Kidney glomerular epithelial cell (primary cell): ENCODE measurements at places on chromosomes 3 and 15.

- no peak for DNase-seq
Measured at GRCh38 chr3:43012174-43012573, 33.1 kb downstream of the GASK1A start.

DNA sequence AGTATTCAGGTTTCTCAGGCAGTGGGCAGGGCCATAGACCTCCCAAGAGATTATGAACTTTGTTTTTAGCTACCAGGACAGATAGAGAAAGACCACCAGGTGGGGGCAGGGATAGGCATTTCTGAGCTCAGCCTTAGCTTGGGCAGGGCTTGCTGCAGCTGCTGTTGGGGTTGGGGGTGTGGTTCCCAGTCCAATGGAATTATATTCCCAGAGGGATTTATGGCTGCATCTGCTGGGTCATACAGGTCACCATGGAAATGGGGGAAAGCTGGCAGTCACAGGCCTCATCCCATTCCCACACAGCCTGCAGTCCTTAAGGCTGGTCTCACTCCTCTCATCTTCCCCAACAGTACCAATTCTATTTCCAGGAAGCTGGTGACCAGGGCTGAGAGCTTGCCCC, 144.6 kb upstream of the ZPLD1 start:
- DNase-seq: no peak

- no peak for DNase-seq
Measured at GRCh38 chr3:152618529-152618928, 216.4 kb upstream of the P2RY1 start.

DNA sequence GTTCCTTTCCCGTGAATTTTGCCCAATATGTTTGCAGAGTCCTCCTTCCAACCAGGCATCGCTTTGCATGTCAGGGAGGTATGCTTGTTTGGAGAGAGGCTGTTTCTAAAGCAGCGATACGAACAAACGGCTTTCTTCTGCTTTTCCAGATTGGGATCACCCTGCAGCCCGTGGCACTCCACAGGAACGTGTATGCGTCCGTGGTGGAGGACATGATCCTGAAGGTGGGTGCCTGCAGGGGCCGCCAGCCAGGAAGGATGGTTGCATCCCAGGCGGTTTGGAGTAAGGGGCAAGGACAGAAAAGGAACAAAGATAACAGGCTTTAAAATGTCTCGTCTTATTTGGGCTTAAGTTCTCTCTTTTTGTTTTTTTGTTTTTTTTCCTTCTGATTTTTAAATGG, 17.5 kb downstream of the MAP6D1 start:
- no peak for DNase-seq

DNA sequence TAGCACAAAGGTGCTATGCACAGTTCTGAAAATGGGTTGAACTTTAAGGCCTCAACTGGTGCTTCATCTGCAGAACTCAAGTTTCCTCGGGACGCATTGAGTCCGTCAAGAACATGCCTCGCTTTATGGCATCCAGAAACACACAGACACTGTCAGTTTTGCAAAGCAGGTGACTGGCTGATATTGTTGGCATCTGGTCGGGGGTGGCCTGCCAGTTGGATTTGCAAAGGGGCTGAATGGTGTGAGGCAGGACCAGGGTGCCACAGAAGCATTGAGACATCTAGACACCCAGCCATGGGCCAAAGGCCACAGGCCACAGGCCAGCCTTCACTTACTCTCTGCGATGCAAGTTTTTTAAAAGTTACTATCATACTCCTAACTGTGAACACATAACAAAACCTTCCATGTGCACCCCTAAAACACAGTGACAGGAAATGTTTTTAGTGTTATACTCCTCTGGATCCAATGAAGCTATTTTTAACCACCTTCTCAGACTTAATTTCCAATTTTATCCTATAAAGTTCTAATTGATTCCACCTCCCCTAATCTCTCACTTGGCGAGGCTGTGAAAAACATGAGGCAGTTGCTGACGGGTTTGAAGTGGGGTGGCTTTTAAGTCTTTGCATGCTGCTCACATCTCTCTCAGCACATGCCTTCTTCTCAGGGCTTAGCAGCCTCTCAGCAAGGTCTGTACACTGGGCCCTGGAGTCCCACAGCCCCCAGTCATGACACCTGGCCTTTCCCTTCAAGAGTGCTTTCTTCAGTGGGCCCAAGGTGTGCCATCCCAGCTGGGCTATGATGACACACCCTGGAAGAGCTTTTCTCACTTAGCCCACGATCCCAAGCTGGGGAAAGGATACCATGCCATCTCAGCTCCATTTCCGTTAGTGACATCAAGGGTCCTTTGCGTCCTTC, 38.5 kb upstream of the DUSP7 start:
- DNase-seq: no peak

- no peak for DNase-seq
Measured at GRCh38 chr3:139491966-139492365, 15.7 kb upstream of the RBP2 start.

GRCh38 chr3:100113723-100114412, 433 bp downstream of the FILIP1L start:
- DNase-seq: no peak

DNA sequence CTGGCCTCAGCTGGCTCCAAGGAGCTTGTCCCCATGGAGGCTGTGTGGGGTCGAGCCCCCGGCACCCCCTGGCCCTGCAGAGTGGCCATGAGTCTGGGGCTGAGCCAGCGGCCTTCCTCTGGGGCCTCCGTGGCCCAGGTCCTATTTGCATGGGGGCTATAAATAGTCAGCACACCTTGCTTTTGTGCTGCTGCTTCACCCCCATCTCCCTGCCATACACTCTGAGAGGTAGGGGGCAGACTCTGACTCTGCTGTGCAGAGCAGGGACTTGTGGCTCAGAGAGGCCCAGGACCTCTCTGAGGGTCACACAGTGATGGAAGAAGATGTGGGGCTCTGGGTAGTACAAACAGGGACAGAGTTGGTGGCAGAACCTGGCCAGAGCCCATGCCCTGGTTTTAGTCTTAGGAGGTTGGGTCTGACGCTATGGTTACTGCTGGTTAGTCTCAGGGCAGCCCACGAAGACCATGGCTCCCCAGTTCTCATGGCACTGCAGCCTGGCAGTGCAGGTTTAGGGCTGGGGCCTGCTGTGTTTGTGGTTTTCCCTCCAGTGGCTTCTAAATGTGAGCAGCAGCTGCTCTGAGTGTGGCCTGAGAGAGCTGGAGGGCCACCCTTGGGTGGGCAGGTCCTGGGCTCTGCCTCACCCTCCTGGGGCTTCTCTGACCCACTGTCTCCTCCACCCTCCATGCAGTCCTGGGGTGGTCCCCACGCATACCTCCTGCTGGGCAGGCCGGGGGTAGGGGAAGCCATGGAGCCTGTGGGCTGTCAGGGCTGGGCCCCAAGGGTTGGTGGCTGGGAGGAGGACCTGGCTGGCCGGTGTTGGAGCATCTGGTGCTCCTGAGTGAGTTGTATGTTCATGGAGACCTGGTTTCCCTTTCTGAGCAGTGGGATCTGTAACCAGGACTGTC, 13.6 kb downstream of the PRKCD start:
- DNase-seq: no peak

- DNase-seq: no peak
Measured at GRCh38 chr15:51390966-51391422, 49.5 kb downstream of the GLDN start.

GRCh38 chr3:168545591-168545990, 449.9 kb upstream of the GOLIM4 start:
- DNase-seq: no peak

DNA sequence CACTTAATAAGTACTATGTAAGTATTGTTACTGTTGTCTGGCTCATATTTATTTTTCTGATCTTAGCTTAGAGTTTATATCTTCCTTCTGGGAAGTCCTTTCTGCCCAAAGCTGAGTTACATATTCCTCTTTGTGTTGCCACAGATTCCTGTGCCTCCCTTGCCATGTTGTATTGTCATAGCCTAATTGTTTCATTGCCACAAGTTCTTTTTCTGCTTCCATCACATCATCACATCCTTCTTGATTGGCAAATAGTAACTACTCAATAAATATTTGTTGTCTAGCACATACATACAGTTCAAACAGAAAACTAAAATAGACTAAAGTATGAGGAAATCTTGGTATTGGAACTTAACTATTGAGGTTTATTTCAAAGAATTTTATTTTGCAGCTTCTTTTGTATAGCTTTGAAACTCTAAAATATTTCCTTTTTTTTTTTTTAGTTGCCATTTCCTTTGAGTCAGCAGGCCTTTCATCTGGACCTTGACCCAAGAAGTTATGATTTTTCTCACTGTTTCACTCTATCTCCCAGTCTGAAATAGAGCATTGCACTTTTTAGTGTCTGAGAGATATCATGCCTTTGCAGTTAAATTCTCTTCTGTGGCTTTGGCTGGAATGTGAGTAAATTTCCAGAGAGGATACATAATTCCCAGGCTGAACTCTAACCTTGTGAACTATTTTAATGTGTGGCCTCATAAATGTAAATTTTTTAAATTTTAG, 98.2 kb downstream of the ZNF609 start:
- DNase-seq: no peak

DNA sequence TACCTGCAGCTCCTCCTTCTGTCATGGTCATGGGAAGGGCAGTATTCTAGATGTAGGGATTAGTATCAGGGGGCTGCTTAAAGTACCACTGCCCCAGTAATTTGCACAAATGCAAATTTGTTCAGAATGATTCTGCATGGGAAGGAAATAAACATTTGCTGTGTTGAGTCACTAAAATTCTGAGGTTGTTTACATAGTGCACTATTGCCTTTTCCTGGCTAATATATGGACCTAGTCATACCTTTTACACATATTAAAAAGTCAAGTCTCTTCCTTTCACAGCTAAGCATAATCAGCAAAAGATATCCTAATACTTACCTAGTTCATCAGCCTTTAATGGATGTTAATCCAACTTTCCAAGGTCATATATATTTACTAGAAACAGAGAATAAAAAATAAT, 746.4 kb upstream of the NR2F2 start:
- DNase-seq: no peak

DNA sequence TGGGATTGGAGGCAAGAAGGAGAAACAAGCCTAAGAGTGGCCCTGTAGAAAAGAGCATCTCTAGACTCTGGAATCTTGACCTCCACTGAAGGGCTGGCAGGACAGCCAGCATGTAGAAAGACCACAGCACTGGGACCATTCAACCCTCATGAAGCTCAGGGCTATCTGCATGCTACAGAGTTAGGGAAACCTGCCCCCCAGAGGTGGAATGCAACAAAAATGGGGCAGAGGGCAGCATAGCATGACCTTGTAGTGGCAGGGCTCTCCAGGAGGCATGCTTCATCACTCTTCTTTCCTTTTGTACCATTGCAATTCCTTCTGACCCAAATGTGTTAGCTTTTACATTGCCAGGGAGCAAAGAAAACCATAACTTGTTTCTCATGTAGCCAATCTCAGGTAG, 445.4 kb downstream of the EPHB1 start:
- no peak for DNase-seq
